PC-3 (cell line): ENCODE measurements at places on chromosomes 12 and 14. TPM values are rescaled to one million over a fixed set of nuclear protein-coding genes. Genes with fewer than 3 reads are reported as not detected.

Gene LRP10
- total RNA-seq = 46.5 and 59.3 TPM in 2 replicates

Gene IKBIP
- 11.1 and 14.6 TPM in 2 replicates for total RNA-seq

Gene SDSL
- 14.0 and 19.9 TPM in 2 replicates for total RNA-seq

Gene ORMDL2
- total RNA-seq = 19.2 and 30.6 TPM in 2 replicates

Gene KRT6C
- total RNA-seq = not detected in 2 replicates

Gene SPTB
- total RNA-seq = 2.3 and 3.6 TPM in 2 replicates

Gene FBXO21
- 230 and 321 TPM in 2 replicates for total RNA-seq

Gene CELA1
- not detected in 2 replicates for total RNA-seq

Gene SLC10A1
- not detected in 2 replicates for total RNA-seq

Gene KRT79
- total RNA-seq = 0.46 TPM in 1 of 2 replicates, not detected in the other

Gene TROAP
- total RNA-seq = 99.2 and 103 TPM in 2 replicates

Gene CCDC196
- total RNA-seq = not detected in 2 replicates

Gene RNASE3
- total RNA-seq = not detected in 2 replicates

Gene AHSA1
- total RNA-seq = 215 and 217 TPM in 2 replicates

Gene FAM186B
- 0.80 and 1.1 TPM in 2 replicates for total RNA-seq

Gene BAZ1A
- total RNA-seq = 24.7 and 30.6 TPM in 2 replicates

Gene SLC24A4
- total RNA-seq = not detected in 2 replicates

Gene THTPA
- total RNA-seq = 13.0 and 27.2 TPM in 2 replicates

Gene CMKLR1
- total RNA-seq = not detected in 2 replicates

Gene DLGAP5
- total RNA-seq = 94.1 and 97.9 TPM in 2 replicates

Gene PTPRB
- total RNA-seq = 0.46 and 0.66 TPM in 2 replicates

Gene ITFG2
- 12.8 and 13.8 TPM in 2 replicates for total RNA-seq

Gene SYNDIG1L
- total RNA-seq = not detected in 2 replicates

Gene SERPINA6
- not detected in 2 replicates for total RNA-seq

Gene CD4
- 0.23 TPM in 1 of 2 replicates, not detected in the other for total RNA-seq

Gene TSHR
- not detected in 2 replicates for total RNA-seq

Gene CACNB3
- 21.4 and 32.9 TPM in 2 replicates for total RNA-seq

Gene RAD9B
- 0.40 and 0.52 TPM in 2 replicates for total RNA-seq

Gene MYO1A
- total RNA-seq = 0.17 TPM in 1 of 2 replicates, not detected in the other

Gene FLRT2
- total RNA-seq = 0.07 TPM in 1 of 2 replicates, not detected in the other

Gene ADAM21
- total RNA-seq = 0.29 and 0.80 TPM in 2 replicates

Gene AICDA
- total RNA-seq = not detected in 2 replicates

Gene FAM181A
- not detected in 2 replicates for total RNA-seq

Gene PPP1R36
- total RNA-seq = 0.26 TPM in 1 of 2 replicates, not detected in the other

Gene GPR68
- 0.35 and 1.5 TPM in 2 replicates for total RNA-seq

Gene ST8SIA1
- not detected in 2 replicates for total RNA-seq

Gene SOAT2
- 0.07 and 0.86 TPM in 2 replicates for total RNA-seq

Gene OASL
- total RNA-seq = 6.4 and 7.6 TPM in 2 replicates

Gene PCED1B
- 1.0 TPM in 1 of 2 replicates, not detected in the other for total RNA-seq

Gene BLTP3B
- total RNA-seq = 29.0 and 32.0 TPM in 2 replicates

Gene MYF6
- total RNA-seq = not detected in 2 replicates

Gene PLEKHG7
- total RNA-seq = not detected in 2 replicates

Gene COX8C
- not detected in 2 replicates for total RNA-seq

Gene HCAR3
- total RNA-seq = not detected in 2 replicates

Gene GPR135
- 6.7 and 10.3 TPM in 2 replicates for total RNA-seq

Gene E2F7
- 17.2 and 19.0 TPM in 2 replicates for total RNA-seq

Gene RAD51AP1
- 15.9 and 24.7 TPM in 2 replicates for total RNA-seq

Gene MYF5
- not detected in 2 replicates for total RNA-seq

Gene POTEM
- total RNA-seq = 0.12 TPM in 1 of 2 replicates, not detected in the other

Gene SLC6A13
- not detected in 2 replicates for total RNA-seq

Gene ISM2
- 0.95 TPM in 1 of 2 replicates, not detected in the other for total RNA-seq
